Thymus (tissue), 14 donors: ENCODE measurements at places on chromosomes 12 and 14.

- DNase-seq: no peak
Observed at GRCh38 chr14:60642270-60643140, 6.8 kb downstream of the SIX1 start.

DNA sequence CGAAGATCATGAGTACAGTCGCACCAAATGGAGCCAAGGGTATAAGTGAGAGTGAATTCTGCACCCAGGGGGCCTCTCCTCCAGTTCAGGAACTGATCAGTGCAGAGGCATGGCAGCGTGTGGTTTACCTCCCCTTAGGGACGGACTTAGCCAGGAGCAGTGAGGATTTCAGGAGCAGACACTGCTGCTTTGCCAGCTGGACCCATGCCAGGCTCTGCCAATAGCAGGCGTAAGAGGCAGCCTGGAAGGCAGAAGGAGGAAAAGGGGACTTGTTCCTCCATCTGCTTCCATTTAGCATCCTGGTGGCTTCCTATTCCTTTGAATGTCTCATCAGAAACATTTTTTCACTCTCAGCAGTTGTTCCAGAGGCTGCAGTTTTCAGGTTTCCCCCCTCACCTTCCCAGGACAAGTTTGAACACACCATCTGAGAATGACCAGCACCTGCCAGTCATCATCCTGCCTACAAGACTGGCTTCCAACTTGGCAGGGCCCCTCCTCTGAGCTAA lies 137.0 kb upstream of the LMNTD1 start:
- no peak for DNase-seq

DNA sequence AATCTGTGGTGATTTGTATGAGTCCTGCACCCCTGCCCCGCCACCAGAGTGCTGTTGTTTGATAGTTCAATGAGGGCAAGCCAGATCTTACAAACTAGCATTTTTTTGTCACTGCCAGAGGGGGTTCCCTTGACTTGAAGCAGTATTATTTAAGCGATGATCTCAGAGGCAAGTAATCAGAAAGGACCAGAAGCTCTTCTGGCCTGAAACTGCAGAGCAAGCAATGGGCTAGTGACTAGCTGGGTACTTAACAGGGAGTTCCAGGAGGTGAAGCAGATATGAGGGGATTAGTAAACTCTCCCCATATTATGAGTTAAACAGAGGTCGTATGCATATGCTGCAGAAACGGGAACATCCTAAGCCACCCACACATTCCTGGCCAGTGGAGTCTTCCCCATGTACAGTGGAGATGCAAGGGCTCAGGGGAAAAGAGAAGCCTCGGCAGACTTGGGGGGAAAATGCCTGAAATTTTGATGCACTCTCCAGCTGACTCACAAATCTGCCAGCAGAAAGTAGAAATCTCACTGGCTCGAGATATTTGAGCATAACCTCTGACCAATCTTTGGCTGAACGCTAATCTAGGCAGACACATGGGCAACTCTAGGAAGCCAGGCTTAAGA lies 8.3 kb upstream of the CRACR2A start:
- no peak for DNase-seq

- DNase-seq: no peak
Observed at GRCh38 chr12:104638851-104639240, 182.1 kb downstream of the CHST11 start.

DNA sequence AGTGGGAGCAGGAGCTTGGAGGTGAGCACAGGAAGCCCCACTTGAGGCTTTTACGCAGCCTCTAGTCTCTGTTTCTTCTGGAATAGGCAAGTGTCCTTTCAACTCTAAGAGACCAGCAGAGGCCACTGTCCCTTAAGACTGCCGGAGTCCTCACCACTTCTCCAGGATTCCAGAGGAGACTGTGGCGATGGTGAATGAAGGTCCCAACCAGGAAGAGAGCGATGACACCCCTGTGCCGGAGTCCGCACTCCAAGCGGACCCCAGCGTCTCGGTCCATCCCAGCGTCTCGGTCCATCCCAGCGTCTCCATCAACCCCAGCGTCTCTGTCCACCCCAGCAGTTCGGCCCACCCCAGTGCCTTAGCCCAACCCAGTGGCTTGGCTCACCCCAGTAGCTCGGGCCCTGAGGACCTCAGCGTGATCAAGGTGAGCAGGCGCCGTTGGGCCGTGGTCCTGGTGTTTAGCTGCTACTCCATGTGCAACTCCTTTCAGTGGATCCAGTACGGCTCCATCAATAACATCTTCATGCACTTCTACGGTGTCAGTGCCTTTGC lies 442 bp downstream of the FLVCR2 start:
- no peak for DNase-seq

GRCh38 chr12:44431647-44432343 lies 444.3 kb downstream of the NELL2 start:
- DNase-seq: no peak

DNA sequence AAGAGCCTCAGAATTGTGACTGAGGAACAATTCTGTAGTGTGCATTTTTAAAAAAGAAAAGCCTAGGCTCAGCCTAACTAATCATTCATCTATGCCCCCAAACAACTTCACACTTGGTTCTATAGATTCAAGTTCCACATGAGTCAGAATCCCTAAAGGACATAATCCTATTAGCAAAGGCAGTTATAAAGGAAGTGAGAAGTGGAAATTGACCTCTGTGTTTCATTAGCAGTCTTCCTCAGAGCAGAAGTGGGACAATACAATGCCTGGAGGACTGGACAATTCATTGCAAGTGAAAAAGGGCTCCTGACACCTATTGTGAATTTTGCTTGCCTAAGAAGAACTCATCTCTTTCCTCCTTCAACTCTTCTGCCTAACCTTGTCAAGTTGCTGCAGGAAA lies 222.3 kb downstream of the PTPRO start:
- no peak for DNase-seq

DNA sequence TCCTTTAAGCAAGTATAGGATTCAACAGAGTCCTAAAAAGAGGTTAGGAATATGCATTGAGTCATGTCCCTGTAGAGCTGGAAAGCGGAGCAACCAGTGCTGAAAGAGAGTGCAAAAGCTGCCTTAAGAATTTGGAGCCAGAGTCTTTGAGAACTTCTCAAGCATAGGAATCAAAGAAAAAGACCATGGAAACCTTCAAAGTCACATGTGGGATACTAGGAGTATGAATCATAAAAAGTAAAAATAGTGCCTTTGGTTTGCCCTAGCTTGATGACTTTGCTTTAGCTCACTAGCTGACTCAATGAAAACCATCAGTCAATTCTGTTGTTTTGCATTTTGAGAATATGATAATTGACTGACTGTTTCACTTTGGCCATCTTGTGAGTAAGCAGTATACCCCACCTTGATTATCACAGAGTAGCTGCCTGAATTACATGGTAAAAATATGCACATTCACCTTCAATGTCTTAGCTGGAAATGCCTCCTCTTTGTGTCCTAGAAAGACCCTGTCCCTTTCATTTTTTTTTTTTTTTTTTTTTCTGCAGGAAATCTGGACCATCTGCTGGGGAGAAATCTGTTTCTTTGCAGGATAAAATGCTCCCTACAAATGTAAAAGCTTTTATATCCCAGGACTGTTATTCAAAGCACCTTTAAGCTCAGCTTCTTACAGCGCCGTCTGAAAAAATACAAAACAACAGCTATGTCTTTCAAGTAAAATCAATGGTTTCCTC lies 248.6 kb upstream of the KRR1 start:
- DNase-seq: no peak

GRCh38 chr12:89484470-89484869 lies 40.1 kb downstream of the GALNT4 start:
- no peak for DNase-seq

DNA sequence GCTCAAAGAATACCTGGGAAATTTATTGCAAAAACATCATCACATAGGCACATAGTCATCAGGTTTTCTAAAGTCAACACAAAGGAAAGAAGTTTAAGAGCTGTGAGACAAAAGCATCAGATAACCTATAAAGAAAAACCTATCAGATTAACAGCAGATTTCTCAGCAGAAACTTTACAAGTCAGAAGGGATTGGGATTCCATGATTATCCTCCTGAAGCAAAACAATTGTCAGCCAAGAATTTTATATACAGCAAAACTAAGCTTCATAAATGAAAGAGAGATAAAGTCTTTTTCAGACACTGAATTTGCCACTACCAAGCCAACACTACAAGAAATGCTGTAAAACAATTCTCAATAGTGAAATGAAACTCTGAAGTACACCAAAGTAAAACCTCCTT lies 28.8 kb upstream of the LGR5 start:
- DNase-seq: no peak

DNA sequence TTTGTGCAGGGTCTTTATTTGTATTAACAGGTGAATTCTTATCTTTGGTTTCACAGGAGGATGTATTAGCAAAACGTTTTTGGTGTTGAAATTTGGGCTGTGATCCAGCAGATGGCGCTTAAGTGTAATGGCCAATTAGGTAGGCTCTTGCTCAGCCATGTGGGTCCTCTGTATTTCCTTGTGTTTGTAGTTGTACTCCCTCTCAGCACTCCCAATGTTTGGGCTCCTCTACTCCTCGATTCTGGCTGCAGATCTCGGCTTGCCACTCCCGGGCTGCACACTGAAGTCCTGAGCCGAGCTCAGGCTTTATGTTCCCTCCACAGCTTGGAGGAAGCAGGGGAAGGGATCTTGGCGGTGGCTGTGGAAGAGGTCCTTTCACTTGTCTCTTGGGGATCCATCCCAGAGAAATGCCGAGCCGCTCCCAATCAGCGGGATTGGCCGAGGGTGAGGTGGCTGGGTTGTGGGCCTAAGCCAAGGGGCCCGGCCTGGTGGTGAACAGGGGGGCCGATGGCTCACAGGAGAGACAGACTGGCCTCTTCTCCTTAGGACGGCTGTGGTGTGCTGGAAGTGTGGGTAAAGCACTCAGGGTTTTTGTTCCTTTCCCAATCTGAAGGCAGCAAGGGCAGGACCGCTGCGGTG lies 133.7 kb downstream of the AEBP2 start:
- DNase-seq: peak; percentile 13

GRCh38 chr12:103840462-103840875 lies 565 bp downstream of the NT5DC3 start:
- DNase-seq: no peak

- no peak for DNase-seq
Observed at GRCh38 chr12:82817368-82817767, 130.7 kb downstream of the TMTC2 start.

DNA sequence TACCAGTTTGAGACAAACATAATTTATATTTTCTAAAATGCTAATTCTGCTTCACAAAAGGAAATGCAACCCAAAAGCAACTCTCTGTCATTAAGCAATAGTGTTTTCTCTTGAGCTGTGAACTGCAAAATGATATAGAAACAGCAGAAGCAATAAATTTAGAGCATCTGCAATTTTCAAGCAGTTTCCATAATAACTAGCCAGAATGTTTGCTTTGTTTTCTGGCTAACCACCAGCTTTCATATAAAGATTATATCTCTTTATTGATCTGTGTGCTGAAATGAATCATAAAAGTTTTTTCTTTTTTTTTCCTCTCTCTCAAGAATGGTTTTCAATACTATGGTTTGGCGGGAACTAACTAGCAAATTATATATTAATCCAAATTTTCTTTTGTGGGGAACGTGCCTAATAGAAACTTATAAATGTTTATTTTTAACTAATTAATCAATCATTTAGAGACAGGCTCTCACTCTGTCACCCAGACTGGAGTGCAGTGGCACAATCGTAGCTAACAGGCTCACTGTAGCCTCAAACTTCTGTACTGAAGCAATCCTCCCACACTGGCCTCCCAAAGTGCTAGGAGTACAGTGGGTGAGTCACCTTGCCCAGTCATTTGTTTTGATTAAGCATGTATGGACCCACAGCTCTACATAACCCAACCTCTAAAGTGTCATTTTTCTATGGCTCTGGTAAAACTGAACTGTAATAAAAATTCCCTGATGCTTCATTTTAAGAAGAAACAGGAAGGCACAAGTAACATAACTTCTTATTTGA lies 830.1 kb upstream of the MGAT4C start:
- no peak for DNase-seq
